ENCODE measurements at places on chromosomes 5 and 9.

DNA sequence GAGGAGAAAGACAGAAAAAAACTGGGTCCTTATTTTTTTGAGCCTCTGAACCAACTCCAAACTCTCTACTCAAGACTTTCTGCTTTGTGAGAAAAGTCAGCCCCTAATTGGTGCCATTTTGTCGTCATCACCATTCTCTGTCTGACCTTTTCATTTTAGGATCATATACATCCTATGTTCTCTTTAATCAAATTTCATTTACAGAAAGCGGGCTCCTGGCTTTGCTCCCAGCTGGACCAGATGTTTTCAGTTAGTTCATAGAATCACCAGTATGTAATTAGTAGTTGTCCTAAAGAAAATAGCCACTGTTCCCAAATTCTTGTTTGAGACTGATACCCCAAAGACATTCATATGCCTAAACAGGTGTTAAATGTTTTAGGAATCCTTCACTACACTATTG, 28.6 kb upstream of the SLCO4C1 start:
- no peak for DNase-seq

- no peak for DNase-seq
These were observed 19.5 kb upstream of the B4GALT1 start for GRCh38 chr9:33186457-33187168.

- DNase-seq, result no peak
These were observed 1.9 kb upstream of the CLTB start for GRCh38 chr5:176418251-176418650.

DNA sequence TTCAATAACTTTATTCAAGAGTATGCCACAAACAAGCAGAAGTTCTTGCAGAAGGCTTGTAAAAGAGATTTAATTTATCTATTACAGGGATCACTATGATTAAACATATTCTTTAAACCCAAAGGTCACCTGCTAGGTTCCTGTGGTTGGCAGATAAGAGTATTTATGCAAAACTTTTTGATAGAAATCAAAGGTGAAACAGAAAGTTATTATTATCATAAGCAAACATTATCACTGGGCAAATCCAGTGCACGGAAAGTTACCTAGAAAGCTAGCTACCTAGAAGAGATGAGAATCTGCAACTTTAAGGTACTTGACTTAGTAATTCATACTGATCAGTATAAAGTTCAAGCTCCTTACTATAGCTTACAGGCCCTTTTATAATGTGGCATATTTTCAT, 3.2 kb downstream of the STARD4 start:
- no peak for DNase-seq

DNA sequence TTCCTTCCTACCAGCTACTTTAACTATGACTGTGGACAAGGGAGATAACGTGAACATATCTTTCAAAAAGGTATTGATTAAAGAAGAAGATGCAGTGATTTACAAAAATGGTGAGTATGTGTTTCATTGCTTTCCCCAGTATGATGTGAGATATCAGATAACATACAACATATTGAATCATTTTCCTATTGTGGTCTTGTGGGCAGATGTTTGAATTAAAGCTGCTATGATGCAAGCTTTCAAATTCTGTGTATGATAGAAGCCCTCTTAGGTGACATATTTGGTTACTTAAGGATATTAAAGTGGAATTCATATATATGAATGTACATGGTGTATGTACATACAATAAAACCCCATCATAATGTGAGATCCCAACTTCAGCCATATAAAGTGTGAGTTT, 59.5 kb downstream of the TEK start:
- no peak for DNase-seq

DNA sequence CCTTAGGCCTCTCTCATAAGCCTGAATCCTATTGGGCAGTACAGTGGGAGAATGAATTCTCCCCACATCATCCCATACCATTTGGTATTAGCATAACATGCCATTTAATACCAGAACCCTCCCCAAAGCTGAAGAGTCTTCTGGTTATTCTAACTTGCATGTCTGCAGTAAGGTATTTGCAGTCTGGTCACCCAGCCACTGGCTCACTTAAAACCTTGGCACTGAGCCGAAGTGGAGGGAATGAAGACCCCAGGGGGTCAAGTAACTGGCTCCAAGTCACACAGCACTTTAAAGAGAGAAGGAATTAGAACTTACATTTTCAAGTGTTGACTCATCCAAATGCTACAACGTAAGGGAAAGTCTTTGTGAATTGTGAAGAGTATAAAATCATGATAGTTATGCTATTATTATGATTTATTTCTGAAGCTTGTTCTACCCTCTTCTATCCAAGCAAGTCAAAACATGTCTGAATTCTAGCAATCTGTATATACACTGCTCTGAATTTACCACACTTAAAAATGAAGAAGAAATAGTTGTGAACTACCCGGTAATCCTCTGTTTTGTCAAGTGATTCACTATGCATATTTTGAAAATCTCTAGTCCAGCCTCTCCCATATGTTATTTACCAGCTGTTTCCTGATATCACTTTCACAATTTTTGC, 28.5 kb downstream of the GLRA1 start:
- no peak for DNase-seq

DNA sequence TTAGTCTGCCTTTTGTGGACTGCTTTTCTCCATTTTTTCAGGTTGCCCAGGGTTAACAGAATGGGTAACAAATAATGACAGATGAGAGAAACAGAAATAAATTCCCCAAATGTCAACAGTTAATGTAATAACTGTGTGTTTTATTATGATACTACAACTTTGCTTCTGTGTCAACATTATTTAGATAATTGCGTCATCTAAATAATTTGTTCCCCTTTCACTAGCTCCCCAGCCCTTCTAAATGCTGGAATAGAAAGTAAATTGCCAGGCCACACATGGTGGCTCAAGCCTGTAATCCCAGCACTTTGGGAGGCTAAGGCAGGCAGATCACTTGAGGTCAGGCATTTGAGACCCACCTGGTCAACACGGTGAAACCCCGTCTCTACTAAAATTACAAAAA, 53.5 kb downstream of the RNF38 start:
- DNase-seq, result no peak

DNA sequence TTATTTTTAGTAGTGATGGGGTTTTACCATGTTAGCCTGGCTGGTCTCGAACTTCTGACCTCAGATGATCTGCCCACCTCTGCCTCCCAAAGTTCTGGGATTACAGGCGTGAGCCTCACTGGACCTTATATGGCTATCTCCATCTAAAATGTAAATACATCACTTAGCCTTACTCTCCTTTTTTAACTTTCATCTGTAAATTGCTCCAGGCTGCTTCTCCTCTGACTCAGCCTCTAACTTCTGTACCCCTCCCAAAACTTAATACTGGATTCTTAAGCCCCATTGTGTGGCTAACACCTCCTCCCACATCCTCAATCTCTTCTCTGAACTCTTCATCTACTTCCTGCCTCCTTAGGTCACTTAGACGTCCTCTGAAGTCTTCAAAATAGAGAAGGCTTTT, 4.0 kb downstream of the SNX30 start:
- no peak for DNase-seq

- no peak for DNase-seq
These were observed 88.8 kb upstream of the EQTN start for GRCh38 chr9:27385606-27386322.

GRCh38 chr9:112624711-112625707, 92.9 kb downstream of the INIP start:
- DNase-seq, result no peak

DNA sequence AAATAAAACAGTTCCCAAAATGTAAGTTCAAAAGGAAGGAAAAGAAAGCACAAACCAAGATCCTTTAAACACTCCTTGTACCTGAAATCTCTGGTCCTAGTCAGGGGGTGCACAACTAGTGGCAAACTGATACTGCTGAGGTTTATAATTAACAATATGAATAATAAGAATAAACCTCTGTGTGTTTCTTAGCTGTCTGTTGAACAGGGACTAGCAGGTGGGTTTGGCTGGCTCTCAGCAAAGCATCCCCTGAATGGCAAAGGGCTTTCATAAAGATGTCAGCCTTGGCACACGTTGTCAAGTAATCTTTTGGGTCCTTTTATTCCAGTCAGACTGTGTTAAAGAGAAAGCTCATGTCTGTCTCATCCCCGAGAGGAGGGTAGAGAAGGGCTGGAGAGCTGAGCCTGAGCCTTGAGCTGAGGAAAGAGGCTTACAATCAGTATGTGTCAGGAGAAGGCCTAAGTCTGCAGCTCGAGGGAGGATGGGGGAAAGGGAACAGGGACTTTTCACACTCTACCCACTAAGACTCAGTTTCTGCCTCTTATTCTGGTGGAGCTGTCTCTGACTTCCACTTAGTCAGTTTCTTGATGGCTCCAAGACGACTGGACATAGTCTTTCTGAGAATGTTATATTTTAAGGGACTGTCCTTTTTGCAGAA, 123.0 kb downstream of the GALNT10 start:
- no peak for DNase-seq

DNA sequence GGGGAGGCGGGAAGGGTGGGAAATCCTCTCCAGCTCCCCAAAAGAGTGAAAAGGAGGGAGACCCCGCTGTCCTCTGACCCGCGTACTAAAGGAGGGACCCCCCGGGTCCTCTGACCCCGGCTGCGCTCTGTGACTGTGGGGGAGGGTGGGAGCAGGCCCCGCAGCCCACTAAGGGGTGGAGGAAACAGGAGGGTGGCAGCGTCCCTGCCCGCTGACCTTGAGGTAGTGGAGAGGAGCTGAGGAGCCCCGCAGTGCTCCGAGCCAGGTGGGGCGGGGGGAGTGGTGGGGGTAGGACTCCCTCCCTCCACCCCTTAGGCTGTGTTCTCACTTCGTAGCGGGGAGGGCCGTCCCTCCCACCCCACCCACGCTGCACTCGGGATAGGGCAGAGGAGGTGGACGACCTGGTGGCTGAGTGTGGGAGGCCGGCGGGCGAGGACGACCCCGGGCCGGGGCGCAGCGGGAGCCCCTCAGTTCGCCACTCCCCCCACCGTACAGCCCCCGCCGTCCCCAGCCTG, 449 bp upstream of the ADCY2 start:
- DNase-seq, result no peak

- no peak for DNase-seq
These were observed 6.2 kb upstream of the SLC1A3 start for GRCh38 chr5:36599986-36600779.

- DNase-seq, result no peak
These were observed 23.3 kb downstream of the TNFSF15 start for GRCh38 chr9:114782586-114782985.

DNA sequence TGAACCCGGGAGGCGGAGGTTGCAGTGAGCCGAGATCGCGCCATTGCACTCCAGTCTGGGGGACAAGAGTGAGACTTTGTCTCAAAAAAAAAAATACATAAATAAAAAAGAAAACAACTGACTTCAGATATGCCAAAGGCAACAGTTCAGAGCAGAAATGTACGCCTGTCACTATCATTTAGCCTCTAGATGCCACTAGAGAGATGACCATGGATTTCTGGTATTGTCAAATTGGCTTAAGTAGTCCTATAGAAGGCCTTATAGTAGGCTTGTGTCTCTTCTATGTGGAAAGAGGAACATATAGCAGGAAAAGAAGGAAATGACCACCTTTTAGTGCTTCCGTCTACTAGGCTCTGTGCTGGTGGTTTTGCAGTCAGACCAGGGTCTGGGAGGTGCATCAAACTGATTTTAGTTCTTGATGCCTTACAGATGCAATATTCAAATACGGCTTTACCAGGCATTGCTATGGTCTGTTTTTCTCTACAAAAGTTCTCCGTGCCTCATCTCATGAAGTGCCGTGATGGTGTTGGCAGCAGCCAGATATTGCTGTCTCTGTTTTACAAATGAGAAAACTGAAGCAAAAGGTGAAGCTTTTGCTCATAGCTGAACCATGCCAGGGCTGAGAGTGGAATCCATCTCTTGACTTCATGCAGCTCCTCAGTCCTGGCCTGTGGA, 17.2 kb downstream of the AGXT2 start:
- DNase-seq, result no peak

DNA sequence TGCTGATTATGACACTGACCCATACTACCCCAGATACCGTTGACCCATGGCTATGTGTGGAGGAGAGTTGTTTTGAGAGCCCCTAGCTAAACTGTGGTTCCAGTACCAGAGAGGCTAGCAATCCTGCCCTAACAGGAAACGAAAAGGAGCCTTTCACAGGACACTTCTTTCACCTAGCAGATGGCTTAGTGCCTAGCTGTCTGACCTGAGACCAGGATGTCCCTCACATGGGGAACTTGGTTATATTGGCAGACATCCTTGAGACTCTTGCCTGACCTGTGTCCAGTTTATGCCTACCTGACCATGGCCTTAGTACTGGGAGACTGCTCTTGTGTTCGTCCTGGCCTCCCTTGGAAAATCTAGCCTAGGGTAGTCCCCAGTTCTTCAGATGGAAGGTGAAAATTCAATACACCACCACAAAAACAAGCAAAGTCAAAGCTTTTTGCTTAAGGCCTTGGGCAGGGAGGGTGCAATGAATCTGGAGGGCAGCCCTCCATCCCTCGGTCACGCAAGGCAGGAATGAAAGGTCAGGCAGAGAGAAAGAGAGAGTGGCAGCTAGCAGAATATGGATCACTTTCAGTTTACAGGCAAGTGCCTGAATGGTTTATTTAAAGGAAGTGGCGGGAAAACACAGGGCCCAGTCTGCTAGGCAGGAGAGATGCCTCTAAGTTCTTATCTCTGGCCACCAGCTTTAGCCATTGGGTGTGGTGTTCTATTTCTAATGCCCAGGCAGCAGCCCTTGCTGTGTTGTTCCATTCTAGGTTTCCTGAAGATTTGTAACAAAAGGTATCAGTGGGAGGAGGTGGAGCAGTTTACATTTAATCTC, 16.4 kb upstream of the ZNF474 start:
- no peak for DNase-seq

DNA sequence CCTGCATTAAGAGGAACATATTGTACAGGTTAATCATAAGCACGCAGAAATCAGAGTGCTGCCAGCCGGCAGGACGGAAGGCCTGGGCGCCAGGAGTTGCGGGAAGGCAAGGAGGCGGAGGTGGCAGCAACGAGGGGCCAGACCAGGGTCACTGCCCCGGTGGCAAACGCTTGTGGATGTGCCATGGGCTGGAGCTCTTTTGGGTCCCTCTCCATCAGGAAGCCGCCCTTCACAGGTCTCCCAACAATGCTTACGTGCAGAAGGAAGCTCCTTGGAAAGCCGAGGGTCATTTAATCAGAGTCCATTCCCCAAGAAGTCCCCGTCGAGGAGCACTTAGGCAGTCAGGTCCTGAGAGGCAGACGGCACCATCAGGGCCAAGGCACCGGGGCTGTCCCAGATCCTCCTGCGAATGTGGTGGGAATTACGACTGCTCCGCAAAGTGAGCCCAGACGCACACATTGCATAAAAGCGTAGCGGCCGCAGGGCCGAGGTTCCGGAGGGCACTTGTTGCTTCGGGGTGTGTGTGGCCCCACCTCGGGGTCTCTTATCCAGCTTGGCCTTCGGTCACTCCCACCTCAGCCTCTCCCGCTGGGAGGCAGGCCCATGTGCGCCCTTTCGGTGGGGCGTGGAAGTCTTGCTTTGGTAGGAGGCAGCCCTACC, 20.5 kb downstream of the MRPL36 start:
- no peak for DNase-seq

GRCh38 chr5:127923804-127924570, 159.6 kb upstream of the SLC12A2 start:
- no peak for DNase-seq

- no peak for DNase-seq
These were observed 102.0 kb upstream of the DMAC1 start for GRCh38 chr9:7901621-7902020.

- no peak for DNase-seq
These were observed 122.1 kb downstream of the SNX18 start for GRCh38 chr5:54639621-54640020.

- no peak for DNase-seq
These were observed 108.2 kb upstream of the TNC start for GRCh38 chr9:115226152-115226551.

GRCh38 chr9:89527084-89527483, 29.2 kb upstream of the SEMA4D start:
- DNase-seq, result no peak

Measured in stimulated activated CD4-positive, alpha-beta T cell treated with anti-CD3 and anti-CD28 coated beads, Interleukin-2, amount 100 ng/mL, for 4 hours (primary cell).